ENCODE measurements at places on chromosomes 3 and 15. TPM values are rescaled to one million over a fixed set of nuclear protein-coding genes. Genes with fewer than 3 reads are reported as not detected.

Gene NAALADL2
- not detected for total RNA-seq

Gene CLDN18
- not detected for total RNA-seq

Gene SLC22A13
- 0.47 TPM for total RNA-seq

Gene BCL2A1
- total RNA-seq, result 111 TPM

Gene ZKSCAN7
- 0.79 TPM for total RNA-seq

Gene MESP1
- total RNA-seq, result 5.6 TPM

Gene SLMAP
- total RNA-seq, result 53.4 TPM

Gene CIP2A
- 58.3 TPM for total RNA-seq

Gene SSUH2
- total RNA-seq, result 0.19 TPM

Gene SLC28A1
- total RNA-seq, result not detected

Gene CPNE9
- total RNA-seq, result 0.17 TPM
